K562 (cell line): ENCODE measurements at places on chromosomes 13 and 19. TPM values are rescaled to one million over a fixed set of nuclear protein-coding genes. Genes with fewer than 3 reads are reported as not detected.

- peaks cover 33% of the 10 kb centered on the region for H3K36me3 ChIP-seq
- H3K27me3 ChIP-seq = no peaks in the 10 kb centered on the region
- no peak for DNase-seq
- H3K27ac ChIP-seq = no peak overlapping the region
- H3K4me1 ChIP-seq = no peaks in the 10 kb centered on the region
- H3K4me3 ChIP-seq = no peak overlapping the region
Measured at GRCh38 chr13:51416107-51416506, 36.7 kb downstream of the INTS6 start.

GRCh38 chr13:31982540-31982939 lies 49.0 kb upstream of the FRY start:
- no peak overlapping the region for H3K27ac ChIP-seq
- no peak overlapping the region for H3K4me3 ChIP-seq
- no peak for DNase-seq

Gene ZNF569
- 4.1 and 4.9 TPM in 2 replicates for total RNA-seq

DNA sequence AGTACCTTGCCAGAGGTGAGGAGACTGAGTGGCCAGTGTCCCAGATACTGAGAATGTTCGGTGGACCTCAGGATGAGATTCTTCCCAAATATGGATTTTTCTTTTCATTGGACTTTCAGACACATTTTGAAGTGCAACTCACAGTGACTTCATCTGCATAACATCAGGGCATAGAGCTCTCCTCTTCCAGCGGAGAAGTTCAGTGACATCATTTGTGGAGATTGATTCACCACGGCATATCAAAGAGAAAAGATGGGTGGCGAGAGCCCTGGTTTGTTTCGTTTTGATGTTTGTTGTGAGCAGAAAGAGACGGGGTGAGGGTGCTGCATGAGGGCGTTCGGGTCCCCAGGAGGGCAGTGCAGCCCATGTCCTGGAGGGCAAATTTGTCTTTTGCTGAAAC lies 120.1 kb upstream of the GPR12 start:
- no peak overlapping the region for H3K4me3 ChIP-seq
- H3K27ac ChIP-seq = no peak overlapping the region
- H3K27me3 ChIP-seq = peaks cover 4% of the 10 kb centered on the region; the same call in 1 of the 2 replicates
- H3K36me3 ChIP-seq = no peaks in the 10 kb centered on the region

Gene TEX29
- total RNA-seq = not detected in 2 replicates

DNA sequence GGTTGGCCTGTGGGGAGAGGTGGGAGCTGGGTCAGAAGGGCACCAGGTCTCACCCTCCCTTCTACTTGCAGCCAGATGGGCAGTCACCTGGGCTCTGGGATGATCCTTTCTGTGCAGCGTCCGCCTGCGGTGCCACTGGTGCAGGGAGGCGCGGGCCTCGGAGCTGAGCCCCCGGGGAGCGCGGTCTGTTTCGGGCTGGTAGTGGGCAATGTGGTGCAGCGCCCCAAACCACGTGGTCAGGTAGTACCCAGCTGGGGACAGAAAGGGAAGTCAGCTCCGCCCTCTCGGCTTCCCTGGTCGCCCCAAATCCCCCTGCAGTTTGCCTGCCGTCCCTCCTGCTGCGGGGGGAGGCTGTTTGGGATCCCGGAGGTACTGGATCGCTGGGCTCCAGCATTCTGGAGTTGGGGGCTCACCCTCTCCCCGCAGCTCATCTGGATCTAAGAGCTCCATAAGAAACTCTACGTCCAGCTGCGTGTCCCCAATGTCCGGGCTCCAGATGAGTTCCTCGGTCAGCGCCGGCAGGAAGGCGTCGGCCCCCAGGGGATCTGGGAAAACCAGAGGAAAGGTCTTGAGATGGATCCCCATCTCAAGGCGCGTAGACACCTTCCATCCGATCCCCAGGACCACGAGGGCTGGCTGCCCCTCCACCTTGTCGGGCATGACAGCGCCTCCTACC lies 8.8 kb downstream of the RINL start:
- no peak overlapping the region for H3K4me3 ChIP-seq
- no peak overlapping the region for H3K27ac ChIP-seq
- H3K4me1 ChIP-seq = no peaks in the 10 kb centered on the region; the same call in 2 of the 3 replicates
- H3K27me3 ChIP-seq = no peaks in the 10 kb centered on the region
- H3K36me3 ChIP-seq = no peaks in the 10 kb centered on the region

Gene ANGPTL4
- 0.20 and 0.24 TPM in 2 replicates for total RNA-seq

- H3K27me3 ChIP-seq = no peaks in the 10 kb centered on the region
- H3K27ac ChIP-seq = no peak overlapping the region
- H3K36me3 ChIP-seq = no peaks in the 10 kb centered on the region
- no peak for DNase-seq
- no peak overlapping the region for H3K4me3 ChIP-seq
- no peaks in the 10 kb centered on the region for H3K4me1 ChIP-seq
Measured at GRCh38 chr13:73358606-73359095, 299.8 kb downstream of the KLF5 start.

DNA sequence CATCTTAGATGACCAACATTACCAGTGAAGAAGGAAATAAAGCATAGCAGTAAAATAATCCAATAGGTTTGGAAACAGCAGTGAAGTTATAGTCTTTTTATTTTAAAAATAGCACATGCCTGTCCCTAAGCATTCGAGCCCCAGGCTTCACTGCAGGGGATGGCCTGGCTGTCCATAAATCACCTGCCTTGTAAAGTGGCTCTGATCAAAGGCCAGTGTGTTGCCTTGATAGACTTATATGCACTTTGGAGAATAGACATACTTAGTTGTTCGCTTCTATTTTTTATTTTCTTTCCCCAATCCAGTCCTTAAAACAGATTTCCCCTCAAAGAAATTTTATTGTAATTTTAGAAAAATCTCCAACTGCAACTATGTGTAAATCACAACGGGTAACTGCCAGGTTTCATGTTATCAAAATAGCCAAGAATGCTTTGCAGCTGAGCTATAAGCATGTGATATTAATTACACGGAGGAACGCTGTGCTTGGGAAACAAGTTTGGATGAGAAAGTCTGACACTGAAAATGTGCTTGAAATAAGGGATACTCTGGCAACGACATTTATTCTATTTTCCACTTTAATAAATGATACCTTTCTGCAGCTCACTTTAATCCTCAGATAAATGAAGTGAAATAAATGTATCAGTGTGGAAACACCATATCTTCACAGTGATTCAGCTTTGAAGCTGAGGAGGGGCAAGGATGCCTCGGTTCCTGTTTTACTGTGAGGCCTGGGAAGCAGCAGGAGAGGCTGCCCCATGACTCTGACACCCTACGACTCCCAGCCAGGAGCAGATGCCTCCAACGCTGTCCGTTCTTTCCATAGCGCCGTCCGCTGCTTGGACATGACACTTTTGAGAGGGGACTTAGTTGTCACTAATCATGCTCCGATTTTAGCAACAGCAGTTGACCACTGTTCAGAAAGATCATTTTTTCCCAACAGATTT lies 5.5 kb upstream of the METTL21C start:
- H3K27me3 ChIP-seq = peaks cover 9% of the 10 kb centered on the region; the same call in 1 of the 2 replicates
- H3K4me3 ChIP-seq = no peak overlapping the region
- no peaks in the 10 kb centered on the region for H3K36me3 ChIP-seq
- no peak overlapping the region for H3K27ac ChIP-seq
- H3K4me1 ChIP-seq = no peaks in the 10 kb centered on the region

- no peak for DNase-seq
- no peak overlapping the region for H3K4me3 ChIP-seq
- H3K4me1 ChIP-seq = no peaks in the 10 kb centered on the region
- no peaks in the 10 kb centered on the region for H3K27me3 ChIP-seq
- no peaks in the 10 kb centered on the region for H3K36me3 ChIP-seq
Measured at GRCh38 chr13:38743466-38743865, 56.6 kb downstream of the FREM2 start.

Gene TUBA3C
- total RNA-seq = 2.9 TPM in 2 replicates

DNA sequence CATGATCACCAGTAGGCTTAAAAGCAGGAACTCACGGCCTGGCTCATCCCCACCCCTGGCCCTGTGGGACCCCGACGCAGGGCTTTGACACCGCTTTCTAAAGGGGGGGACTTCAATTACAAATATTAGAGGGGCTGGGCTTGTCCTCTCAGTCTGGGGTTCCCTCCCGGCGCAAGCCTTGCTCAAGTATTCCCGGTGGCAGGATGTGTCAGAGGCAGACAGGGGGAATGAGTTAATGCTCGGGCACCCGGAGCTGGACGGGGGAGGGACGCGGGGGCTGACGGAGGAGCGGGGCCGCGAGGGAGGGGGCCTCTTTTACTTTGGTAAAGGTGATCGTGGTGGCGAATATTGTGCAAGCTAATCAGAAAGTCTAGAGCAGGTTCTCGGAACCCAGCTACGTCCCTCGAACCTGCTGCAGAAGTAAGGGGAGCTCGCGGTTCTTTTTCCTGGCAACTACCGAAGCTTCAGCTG lies 1.1 kb downstream of the FGF14 start:
- no peaks in the 10 kb centered on the region for H3K4me1 ChIP-seq
- H3K27ac ChIP-seq = no peak overlapping the region
- peaks cover 6% of the 10 kb centered on the region; the same call in 1 of the 2 replicates for H3K27me3 ChIP-seq
- DNase-seq = no peak

GRCh38 chr13:106385654-106386053 lies 149.8 kb downstream of the EFNB2 start:
- no peaks in the 10 kb centered on the region for H3K36me3 ChIP-seq
- no peak overlapping the region for H3K27ac ChIP-seq
- DNase-seq = no peak
